ENCODE measurements at places on chromosomes 7 and 10. TPM values are rescaled to one million over a fixed set of nuclear protein-coding genes. Genes with fewer than 3 reads are reported as not detected.

SLC29A3 gene
- total RNA-seq: 50.4 TPM

FBXO24 gene
- total RNA-seq: 0.54 TPM

ZSCAN21 gene
- total RNA-seq: 8.0 TPM

SPACDR gene
- total RNA-seq: 0.87 TPM

WEE2 gene
- total RNA-seq: not detected

SCART1 gene
- total RNA-seq: 4.7 TPM

TRAPPC14 gene
- 14.0 TPM for total RNA-seq

MPP7 gene
- 2.0 TPM for total RNA-seq

SPDYE8 gene
- not detected for total RNA-seq

VIPR2 gene
- not detected for total RNA-seq

WNT2 gene
- 14.5 TPM for total RNA-seq

ECD gene
- 23.9 TPM for total RNA-seq
